CD4-positive, alpha-beta T cell treated with Interleukin-4 for 4 hours (primary cell): ENCODE measurements at places on chromosomes 7 and 10.

DNA sequence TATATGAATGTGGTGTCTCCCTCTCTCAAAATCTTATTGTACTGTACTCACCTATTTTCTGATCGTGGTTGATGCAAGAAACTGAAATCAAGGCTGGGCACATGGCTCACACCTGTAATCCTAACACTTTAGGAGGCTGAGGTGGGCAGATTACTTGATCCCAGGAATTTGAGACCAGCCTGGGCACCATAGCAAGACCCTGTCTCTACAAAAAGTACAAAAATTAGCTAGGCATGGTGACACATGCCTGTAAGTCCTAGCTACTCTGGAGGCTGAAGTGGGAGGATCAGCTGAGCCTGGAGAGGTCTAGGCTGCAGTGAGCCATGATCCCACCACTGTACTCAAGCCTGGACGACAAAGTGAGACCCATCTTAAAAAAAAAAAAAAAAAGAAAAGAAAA lies 16.0 kb downstream of the MMRN2 start:
- DNase-seq, result no peak

DNA sequence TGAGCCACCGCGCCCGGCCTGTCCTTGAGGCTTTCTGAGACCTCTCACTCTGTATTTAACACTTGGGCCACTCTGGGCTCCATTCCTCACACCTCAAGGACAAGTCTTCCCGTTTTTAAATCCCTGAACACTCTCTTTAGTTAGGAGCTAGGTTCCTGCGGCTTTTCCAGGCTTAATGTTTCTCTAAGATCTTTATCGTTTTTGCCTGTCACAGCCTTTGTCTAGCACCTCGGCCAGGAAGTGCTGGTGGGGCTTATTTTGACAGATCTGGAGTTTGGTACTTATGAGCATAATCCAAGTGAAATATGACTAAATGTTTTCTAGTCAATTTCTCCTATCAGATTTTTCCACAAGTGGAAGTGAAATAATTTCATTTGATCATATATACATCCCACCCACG lies 186.6 kb downstream of the DPY19L1 start:
- DNase-seq, result no peak

DNA sequence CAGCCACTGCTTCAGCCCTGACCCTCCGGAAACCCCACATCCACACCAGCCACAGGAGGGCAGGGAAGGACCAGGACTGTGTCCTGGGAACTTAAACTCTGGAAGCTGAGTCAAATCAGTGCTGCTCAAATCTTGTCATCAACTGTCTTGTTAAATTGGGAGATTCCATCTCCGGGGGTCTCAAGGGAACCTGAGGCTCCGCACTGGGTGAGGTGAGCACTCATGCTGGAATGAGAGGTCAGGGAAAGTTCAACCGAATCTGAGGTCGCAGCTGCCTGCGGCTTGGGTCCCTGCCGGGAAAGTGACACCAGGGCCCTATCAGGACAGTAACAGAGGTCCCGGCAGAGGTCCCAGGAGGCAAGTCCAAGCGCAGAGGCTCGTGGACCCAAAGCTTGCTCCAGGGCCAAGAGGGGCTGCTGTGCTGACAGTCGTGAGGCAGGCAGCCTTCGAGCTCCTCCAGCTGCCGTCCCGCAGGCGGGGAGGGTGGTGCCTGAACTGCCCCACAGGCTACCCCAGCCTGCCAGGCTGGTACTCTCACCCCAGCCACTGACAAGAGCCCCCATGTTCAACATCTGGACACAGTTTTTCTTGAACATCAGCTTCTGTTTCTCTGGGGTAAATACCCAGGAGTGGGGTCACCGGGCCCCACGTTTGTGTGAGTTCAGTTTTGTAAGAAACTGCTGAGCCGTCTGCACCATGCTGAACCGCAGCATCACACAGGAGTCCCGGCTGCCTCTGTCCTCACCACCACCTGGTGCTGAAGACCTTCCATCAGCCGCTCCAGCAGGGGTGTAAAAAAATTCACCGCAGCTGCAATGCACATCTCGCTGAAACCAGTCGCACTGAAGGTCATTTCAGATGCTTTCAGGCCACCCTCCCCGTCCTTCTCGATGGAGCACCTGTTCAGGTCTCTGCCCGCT lies 101.0 kb downstream of the DIP2C start:
- DNase-seq, result no peak

- no peak for DNase-seq
Observed at GRCh38 chr7:30926313-30926712, 14.7 kb downstream of the AQP1 start.
